ENCODE measurements at places on chromosomes 12 and 14. TPM values are rescaled to one million over a fixed set of nuclear protein-coding genes. Genes with fewer than 3 reads are reported as not detected.

The TAS2R43 gene
- 2.8 TPM for total RNA-seq

The MYH6 gene
- not detected for total RNA-seq

The VASH1 gene
- 6.8 TPM for total RNA-seq

The WNT5B gene
- 16.6 TPM for total RNA-seq

DNA sequence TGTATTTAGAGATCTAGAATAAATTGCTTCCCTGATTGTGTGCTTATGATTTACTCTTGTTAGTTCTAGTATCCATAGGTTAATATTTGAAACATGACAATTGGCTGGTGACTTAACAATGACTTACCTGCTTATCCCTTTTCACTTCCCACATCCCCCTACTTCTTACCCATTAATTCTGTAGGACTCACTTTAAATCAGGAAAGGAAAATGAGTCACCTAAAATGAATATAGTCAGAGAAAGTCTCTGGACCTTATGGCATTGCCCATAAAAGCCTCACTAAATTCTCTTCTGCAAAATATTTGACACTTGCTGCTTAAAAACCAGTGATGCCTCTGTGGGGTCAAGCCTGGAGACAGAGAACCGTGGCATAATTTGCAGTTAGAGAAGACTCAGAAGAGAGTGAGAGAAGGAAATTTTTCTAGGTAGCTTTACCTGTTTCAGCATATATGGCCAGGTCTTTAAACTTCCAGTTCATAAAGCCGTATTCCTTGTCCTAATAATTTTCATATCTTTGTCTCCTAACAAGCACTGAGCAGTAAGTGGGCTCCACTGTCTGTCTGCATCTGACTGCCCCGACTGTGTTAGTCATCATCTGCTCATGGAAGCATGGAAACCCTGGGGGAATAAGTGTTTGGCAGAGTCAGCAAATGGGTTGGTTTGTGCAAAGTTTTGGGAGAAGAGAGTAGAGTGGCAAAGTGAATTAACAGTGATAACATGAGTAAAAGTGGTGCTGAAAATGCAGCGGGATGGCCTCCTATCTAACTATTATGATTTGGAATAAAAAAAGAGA lies 294.4 kb downstream of the AKAP6 start:
- H3K4me1 ChIP-seq: no peaks in the 10 kb centered on the region
- H3K27me3 ChIP-seq: no peaks in the 10 kb centered on the region
- H3K36me3 ChIP-seq: no peaks in the 10 kb centered on the region
- H3K4me3 ChIP-seq: no peak overlapping the region
- H3K27ac ChIP-seq: no peak overlapping the region

GRCh38 chr12:130504110-130504839 lies 166.6 kb downstream of the PIWIL1 start:
- no peaks in the 10 kb centered on the region for H3K4me1 ChIP-seq
- no peak overlapping the region for H3K4me3 ChIP-seq
- DNase-seq: no peak
- no peak overlapping the region for H3K27ac ChIP-seq

GRCh38 chr12:97452839-97453238 lies 9.8 kb upstream of the RMST start:
- no peak for DNase-seq
- no peaks in the 10 kb centered on the region for H3K36me3 ChIP-seq
- H3K4me1 ChIP-seq: no peaks in the 10 kb centered on the region
- no peak overlapping the region for H3K27ac ChIP-seq
- no peaks in the 10 kb centered on the region for H3K27me3 ChIP-seq

- no peaks in the 10 kb centered on the region for H3K4me1 ChIP-seq
- no peak overlapping the region for H3K4me3 ChIP-seq
- H3K36me3 ChIP-seq: no peaks in the 10 kb centered on the region
- no peak overlapping the region for H3K27ac ChIP-seq
Observed at GRCh38 chr12:122799641-122800243, 25.4 kb downstream of the CCDC62 start.

DNA sequence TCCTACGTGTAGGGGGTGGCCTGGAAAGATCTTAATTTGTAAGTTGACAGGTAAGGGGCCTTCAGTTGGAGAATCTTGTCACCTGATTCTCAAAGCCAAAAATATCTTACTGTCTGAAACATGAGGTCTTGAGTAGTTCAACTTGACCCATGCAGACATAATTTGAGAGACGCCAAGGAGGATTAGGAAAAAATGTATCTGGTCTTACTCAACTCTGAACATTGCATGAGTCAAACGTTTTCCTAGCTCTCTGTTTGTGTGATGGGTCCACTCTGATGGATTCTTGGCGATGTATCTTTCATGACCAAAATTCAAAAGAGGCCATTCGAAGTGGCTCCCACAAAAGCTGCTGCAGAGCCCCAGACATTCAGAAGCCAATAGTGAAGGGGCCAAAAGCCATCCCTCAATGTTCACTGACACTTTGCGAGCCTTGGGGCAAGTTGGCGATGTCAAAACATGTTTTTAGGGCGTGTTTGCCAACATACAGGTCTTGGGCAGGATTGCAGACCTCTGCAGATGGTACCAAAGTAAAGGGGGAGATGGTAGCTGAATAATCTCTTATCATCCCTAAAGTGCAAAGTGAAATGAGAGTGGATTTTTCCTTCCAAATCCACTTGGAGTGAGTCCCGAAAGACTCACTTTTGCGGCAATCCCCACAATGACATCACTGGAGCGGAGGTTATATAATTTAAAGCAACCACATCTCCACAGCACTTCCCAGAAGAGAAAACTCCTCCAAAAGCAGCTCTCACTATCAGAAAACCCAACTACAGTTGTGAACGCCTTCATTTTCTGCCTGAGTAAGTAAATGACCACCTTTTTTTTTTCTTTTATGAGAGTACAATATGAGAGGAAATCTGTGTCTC lies at the start of gene BDKRB1:
BDKRB1 (plus strand) TSS at position 710 of the 866 bp plus-strand sequence. CDS start 7,473 bp downstream, outside the sequence.
- no peaks in the 10 kb centered on the region for H3K27me3 ChIP-seq
- H3K27ac ChIP-seq: peak within 1 kb of the TSS; percentile 90
- H3K36me3 ChIP-seq: no peaks in the 10 kb centered on the region
- no peak within 1 kb of the TSS for H3K4me3 ChIP-seq
- DNase-seq: no peak

DNA sequence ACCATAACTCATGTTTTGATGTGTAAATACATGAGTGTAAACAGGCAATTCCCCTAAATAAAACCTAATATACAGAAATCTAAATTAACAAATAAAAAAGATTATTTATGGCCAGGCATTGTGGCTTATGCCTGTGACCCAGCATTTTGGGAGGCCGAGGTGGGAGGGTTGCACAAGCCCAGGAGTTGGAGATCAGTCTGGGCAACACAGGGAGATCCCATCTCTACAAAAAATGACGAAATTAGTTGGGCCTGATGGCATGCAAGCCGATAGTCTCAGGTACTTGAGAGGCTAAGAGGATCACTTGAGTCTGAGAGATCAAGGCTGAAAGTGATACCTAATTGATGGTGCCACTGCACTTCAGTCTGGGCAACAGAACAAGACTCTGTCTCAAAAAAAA lies 48.7 kb downstream of the BCAT1 start:
- H3K27ac ChIP-seq: no peak overlapping the region
- H3K4me1 ChIP-seq: peaks cover 16% of the 10 kb centered on the region
- H3K36me3 ChIP-seq: no peaks in the 10 kb centered on the region
- H3K4me3 ChIP-seq: no peak overlapping the region
- peaks cover 40% of the 10 kb centered on the region for H3K27me3 ChIP-seq

GRCh38 chr14:51024377-51024776 lies 70.5 kb downstream of the TRIM9 start:
- DNase-seq: no peak
- peak overlapping the region; percentile 56 for H3K27ac ChIP-seq
- peaks cover 18% of the 10 kb centered on the region for H3K4me1 ChIP-seq
- no peaks in the 10 kb centered on the region for H3K36me3 ChIP-seq
- no peak overlapping the region for H3K4me3 ChIP-seq

DNA sequence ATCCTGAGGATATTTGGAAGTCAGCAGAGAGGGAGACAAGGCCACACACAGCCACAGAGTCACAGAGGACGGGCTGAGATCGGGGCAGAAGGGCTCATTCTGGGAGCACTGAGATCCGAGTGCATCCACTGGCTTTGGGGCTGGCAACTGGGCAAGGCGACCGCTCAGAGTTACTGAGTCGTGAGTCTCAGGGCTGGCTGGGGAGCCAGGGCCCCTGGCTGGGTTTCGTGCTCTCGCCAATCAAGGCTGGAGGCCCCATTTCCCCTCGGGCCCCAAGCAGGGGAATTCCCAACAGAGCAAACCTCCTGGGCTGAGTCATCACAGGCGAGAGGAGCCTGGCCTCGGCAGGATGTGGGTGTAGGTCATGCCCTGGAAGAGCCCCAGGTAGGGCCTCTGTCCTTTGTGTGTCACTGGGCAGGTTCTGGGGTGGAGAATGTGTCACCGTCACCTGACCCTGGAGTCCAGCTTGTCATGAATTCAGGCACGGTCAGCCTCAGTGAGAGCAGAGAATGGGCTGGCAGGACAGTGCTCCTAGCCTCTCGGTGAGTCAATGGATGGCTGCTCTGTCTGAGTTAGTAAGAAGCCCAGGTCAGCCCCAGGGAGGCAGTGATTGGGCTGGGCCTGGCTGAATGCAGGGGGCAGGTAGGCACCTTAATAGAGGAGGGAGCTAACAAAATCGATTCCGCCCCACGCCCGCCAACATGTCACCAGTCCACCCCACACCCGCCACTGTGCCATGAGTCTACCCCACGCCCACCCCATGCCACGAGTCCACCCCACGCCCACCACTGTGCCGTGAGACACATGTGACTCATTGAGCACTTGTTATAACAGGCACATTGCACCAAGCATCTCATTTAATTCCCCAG lies 16.9 kb downstream of the ASB2 start:
- H3K4me1 ChIP-seq: peaks cover 19% of the 10 kb centered on the region
- no peaks in the 10 kb centered on the region for H3K27me3 ChIP-seq
- H3K4me3 ChIP-seq: no peak overlapping the region

GRCh38 chr12:127726671-127727315 lies 540.2 kb upstream of the TMEM132C start:
- no peaks in the 10 kb centered on the region for H3K27me3 ChIP-seq
- no peaks in the 10 kb centered on the region for H3K36me3 ChIP-seq
- no peak for DNase-seq
- no peak overlapping the region for H3K27ac ChIP-seq
- no peaks in the 10 kb centered on the region for H3K4me1 ChIP-seq

Measured in hepatocyte (in vitro differentiated cells).